ENCODE measurements at places on chromosomes 11 and 22.

DNA sequence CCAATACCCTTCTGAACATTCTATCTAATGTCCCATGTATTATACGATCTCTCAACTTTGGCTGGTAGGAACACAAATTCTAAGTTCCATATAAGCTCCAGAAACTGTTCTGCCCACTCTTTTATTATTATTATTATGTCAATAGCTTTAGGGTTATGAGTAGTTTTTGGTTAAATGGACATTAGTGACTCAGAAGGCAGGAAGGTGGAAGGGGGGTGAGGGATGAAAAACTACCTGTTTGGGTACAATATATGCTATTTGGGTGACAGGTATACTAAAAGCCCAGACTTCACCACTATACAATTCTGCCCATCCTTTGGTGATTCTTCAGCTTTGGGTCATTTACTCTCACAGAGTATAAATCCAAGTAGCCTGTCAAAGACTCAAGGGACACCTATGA lies 22.5 kb upstream of the TRIM29 start:
- DNase-seq, result no peak

- DNase-seq, result no peak
Measured at GRCh38 chr11:95123556-95123955, 33.9 kb downstream of the ENDOD1 start.

GRCh38 chr22:20126284-20127029 lies 5.1 kb upstream of the ZDHHC8 start:
- no peak for DNase-seq

GRCh38 chr11:9972989-9973388 lies 309.1 kb downstream of the SWAP70 start:
- peak; percentile 59 for DNase-seq

- DNase-seq, result no peak
Measured at GRCh38 chr11:56207790-56208189, 26.3 kb downstream of the OR5T2 start.

GRCh38 chr11:4095509-4096230 lies 1.1 kb downstream of the RRM1 start:
- DNase-seq, result no peak

DNA sequence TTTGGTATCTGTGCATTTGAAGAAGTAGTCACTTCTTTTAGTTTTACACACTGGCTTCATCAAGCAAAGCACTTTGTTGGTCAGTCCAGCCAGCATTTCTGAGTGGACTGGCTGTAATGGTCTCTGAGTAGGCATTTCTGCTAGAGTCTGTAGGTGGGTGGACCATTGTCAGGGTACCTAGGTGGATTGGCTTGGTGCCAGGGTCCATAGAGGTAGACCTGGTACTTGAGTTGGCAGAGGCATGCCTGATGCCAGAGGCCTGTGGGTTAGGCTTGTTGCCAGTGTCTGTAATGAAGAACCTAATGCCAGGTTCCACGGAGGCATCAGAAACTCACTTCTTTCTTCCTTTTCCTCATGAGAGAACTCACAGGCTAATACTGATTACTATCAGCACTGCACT lies 157.9 kb upstream of the C11orf87 start:
- no peak for DNase-seq

DNA sequence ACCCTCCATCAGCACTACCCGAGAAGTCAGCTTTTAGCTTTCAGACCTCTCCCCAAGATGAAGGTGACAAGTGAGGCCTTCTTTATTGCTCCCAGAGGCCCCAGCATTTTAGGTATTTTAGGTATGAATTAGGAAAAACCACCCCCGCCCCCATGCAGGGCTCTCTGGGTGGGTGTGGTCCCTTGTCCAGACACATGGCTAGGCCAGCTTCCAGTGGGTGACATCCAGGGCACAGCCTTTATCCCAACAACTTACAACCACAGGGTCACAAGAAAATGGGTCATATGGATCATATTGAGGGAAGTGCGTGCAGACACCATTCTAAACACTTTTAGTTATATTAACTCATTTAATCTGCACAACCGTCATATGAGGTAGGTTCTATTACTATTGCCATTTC lies 42.1 kb downstream of the RIBC2 start:
- no peak for DNase-seq

DNA sequence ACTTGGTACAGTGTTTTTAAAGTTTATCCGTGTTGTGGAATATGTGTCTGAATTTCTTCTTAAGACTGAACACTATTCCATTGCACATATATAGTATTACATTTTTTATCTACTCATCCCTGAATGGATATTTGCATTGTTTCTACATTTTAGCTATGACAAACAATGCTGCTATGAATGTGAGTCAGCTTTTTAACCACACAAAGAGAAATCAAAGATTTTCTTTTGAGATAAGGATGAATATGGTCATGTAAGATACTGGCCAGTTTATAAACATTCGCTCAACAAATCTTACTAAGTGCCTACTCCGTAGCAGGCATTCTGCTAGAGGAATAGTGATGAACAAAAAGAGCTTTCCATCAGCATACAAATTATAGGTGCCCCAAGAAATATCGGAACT lies 16.5 kb upstream of the OR9G4 start:
- no peak for DNase-seq

- no peak for DNase-seq
Measured at GRCh38 chr11:68925611-68926010, 21.9 kb downstream of the IGHMBP2 start.

DNA sequence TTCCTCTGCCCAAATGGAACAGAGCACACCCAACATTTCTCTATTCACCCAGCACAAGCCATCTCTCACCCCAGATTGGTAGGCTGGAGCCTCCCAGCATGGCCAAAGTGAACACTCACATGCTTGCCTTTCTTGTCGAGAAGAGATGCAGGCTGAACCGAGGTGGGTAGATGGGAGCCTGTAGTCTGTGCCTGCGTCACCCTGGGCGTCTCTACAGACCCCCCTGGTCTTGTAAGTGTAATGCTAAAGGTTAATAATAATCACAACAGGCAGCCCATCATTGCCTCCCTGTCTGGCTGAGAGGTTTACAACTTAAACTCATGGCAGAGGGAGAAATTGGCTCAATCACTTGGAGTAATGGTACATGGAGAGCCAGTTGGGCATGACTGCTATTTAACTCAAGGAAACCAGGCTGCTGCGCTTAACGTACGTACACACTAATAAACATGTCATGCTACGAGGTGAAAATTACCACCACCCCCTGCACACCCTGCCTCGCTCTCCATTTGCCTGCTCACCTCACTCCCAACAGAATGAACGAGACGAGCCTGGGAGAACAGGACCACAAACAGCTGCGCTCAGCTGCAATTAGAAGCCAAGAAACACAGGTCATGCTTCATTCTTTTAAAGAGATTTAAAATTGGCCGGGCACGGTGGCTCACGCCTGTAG lies 9.1 kb upstream of the ZBTB16 start:
- no peak for DNase-seq

DNA sequence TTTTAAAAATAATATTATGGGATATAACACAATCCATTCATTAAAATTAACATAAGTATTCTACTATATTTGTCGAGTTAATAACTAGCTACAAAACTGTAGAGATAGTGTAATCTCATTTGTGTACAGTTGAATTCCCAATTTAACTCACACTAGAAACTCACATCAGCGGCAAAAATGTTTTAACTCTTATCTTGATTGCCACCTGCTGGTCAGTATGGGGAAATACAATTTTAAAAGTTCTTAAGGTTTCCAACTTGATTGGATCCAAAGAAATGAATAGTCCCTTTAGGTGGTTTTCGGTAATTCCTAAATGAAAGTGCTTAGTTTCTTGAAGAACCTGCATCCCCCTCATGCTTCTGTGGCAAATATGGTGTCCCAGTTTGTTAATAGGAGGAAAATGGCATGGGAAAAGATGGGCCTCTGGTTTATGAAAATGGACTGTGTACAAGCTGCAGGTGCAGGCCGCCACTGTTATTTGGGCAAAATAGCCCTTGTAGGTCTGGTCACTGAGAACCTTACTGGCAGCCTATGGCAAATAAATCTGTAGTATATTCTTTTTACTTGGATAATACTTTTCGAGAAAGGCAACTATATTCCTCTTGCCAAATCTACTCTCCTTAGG lies 33.7 kb upstream of the SLC17A6 start:
- DNase-seq, result peak; percentile 16

GRCh38 chr22:44256556-44257485 lies 55.9 kb downstream of the SHISAL1 start:
- no peak for DNase-seq

GRCh38 chr22:48428631-48429371 lies 1398.9 kb downstream of the BRD1 start:
- no peak for DNase-seq

GRCh38 chr11:106101819-106102218 lies 24.4 kb downstream of the AASDHPPT start:
- DNase-seq, result no peak

- no peak for DNase-seq
Measured at GRCh38 chr22:25143156-25144076, 56.2 kb upstream of the CRYBB3 start.

GRCh38 chr11:8593455-8593854 lies 573 bp downstream of the STK33 start:
- peak; percentile 11 for DNase-seq
